ENCODE measurements at places on chromosomes 2 and 18.

GRCh38 chr2:210727549-210727948, 171.2 kb downstream of the CPS1 start:
- no peak for DNase-seq

DNA sequence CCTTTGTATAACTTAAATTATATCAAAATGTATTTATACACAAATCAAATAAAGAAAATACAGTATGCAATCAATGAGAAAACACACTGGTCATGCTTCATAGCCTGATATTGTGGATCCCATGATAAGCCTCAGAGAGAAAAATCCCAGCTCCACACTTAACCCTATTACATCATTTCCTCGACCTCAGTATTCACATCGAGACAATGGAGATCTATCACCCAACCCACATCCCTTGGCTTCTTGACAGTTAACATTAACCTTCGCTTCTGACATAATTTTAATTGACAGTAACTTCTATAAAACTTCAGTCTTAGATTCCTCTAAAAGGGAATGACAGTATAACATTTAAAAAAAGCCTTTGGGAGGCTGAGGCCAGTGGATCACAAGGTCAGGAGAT, 11.6 kb downstream of the TMX3 start:
- peak; percentile 47 for DNase-seq

DNA sequence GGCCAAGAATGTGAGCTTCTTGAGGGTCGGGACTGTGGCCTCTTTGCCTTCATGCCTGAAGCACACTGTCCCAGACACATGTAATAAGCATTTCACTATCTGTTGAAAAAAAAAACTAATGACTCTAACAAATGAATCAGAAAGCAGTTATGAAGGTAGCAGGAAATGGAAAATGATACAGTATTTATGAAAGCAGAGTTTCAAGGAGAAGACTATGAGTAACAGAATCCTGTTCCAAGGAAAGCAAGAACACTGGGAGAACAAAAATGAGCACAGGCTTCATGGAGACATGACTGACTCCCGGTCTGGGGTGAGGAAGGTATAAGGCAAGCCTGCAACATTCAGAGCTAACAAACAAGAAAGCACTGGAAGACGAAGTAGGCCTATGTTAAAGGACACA, 190.8 kb downstream of the RNF152 start:
- peak; percentile 66 for DNase-seq

GRCh38 chr18:13576598-13576997, 149.8 kb downstream of the FAM210A start:
- no peak for DNase-seq

DNA sequence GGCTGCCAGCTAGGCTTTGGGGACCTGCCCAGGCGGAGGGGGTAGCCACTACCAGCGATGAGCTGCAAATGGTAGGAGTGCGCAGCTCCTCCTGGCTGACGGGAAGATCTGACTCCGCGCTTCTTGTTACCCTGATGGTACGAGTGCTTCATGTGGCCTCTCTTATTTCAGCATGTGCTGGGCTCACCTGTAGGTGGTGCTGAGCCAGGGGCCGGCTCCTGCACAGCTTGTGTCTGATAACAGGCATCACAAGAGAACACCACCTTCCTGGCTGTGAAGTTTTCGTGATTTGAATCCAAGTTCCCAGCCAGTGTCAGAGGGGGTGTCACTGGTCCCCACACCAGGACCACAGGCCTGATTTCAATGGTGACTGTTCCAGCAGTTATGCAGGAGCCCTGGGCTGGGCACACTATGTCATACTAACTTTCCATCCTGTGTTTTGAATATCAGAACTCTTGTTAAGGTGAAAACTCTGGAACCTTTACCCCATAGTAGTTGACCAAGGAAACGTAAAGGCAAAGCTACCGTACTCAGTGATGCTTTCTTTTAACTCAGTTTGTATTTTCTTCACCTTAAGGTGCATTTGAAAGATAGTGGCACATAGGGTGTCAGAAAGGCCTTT, 28.0 kb downstream of the APCDD1 start:
- no peak for DNase-seq

DNA sequence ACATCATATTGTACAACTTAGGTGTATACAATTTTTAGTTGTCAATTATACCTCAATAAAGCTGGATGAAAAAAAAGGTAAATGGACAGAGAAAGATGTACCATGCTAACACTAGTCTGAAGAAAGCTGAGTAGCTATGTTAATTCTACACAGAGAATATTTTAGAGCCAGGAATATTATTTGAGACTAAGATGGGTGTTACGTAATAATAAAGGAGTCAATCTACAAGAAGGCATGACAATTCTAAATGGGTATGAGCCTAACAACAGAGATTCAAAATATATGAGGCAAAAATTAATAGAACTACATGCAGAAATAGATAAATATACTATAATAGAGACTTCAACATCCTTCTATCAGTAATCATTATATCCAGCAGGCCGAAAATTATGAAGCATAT, 69.1 kb downstream of the CCDC141 start:
- no peak for DNase-seq

DNA sequence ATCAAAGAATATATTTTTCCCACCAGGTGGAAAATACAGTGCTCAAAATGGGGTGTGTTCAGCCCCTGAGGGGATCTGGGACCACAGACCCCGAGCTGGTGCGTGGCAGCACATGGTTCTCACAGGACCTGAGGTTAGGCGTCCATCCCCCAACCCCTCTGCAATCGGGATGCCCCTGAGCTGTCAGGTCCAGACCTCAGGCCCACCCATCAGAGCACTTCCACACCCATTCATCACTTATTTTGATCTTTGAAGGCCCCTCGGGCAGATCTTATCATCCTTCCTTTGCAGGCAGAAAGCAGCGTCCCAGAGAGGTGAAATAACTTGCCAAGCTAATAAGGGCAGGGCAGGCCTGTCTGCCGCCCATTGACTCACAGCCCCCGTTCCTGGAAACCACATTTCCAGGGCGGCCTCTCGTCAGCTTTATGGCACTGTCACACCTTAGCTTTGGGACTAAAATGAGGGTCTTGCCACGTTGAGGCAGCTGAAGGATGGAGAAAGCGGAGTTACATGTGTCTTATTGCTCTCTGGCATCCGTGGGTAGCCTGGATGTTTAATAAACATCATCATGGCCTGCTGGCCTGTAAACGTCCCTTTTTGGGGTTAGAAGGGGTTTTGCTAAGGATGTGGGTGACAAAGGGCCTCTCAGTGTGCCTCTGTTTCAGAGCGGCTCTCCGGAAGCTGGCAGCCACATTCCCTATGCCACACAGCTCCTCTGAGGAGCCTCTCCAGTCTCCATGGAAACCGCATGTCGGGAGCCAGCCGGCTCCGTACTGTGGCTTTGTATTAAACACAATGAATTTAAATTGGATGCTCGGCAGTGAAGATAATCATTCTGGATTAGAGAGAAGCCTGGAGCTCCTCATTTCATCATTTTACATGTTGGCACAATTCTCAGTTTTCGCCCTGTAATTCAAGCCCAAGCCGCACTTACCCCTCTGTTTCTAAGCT, 58.3 kb upstream of the MAPRE3 start:
- DNase-seq = no peak

- DNase-seq = no peak
Observed at GRCh38 chr2:113175736-113176695, 2.2 kb downstream of the PSD4 start.

- no peak for DNase-seq
Observed at GRCh38 chr2:16950436-16950835, 284.8 kb upstream of the CYRIA start.

- DNase-seq = peak; percentile 56
Observed at GRCh38 chr2:96580771-96581170, 44.2 kb downstream of the ARID5A start.

DNA sequence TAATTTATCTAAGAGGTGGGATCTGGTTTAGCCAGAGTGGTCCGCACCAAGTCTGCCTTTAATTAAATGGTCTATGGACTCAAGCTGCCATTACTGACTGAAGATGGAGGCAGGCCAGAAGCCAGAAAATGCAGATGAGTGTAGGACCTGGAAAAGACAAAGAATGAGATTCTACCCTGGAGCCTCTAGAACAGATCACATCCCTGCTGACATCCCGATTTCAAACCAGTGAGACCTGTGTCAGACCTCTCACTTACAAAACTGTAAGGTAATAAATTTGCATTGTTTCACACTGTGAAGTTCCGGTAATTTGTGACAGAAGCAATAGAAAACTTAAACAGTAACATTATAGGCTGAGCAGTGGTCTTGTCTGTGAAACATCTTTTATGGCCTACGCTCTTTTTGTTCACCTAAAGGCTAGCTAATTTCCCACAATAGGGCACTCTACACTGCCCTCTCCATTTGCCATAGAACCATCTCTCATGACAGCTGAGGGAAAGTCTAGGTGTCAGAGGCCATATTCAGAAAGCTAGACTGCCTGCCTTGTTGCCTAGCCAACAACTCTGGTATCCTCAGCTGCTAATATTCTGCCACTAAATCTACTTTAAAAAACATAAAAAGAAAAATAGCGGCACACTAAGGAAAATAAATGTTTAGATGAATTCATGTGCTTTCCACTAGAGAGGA, 1396.2 kb upstream of the PIK3C3 start:
- DNase-seq = no peak

DNA sequence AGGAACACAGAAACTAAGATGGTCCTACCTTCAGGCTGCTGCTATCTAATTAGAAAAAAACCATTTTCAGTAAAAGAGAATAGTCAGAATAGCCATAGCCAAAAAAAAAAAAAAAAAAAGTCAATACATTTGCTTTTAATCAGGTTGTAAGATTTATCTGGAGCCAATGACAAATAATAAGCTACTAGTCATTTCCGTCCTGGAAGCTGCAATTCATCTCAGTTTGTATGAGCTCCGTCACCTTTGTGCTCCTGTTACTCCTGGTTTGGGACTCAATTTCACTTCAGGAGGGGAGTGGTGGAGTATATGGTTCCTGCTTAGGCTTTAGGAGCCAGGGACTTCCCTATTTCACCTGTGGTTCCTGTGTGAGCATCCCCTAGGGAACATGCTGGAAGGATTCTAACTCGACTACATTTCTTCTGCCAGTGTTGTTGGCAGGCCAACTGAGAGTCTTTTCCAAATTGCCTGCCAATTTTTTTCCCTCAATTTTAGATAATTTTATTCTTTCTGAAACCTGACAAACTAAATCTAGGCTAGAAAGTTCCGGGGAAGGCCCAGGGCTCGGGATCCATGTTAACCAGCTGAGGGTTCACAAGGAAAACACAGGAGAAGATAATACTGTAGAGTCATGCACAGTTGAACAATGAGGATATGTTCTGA, 481.8 kb downstream of the DLGAP1 start:
- DNase-seq = no peak

DNA sequence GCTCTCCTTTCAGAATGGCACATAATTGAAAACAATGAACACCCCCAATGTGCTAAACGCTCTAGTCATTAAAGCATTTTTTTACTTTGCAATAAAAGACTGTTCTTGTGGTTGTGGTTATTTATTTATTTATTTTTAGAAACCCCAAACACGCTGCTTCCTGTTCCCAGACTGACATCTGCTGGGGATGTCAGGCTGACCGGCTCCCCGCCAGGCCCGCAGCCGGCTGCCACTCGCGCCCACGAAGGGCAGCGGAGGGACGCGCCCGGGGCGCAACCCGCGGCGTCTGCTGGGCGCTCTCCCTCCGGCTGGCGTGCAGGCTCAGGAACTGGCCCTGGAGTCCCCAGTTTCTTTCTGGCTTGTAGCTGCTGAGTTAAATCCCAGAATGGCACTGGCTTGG, 83.1 kb upstream of the SP3 start:
- no peak for DNase-seq

- DNase-seq = no peak
Observed at GRCh38 chr2:177362499-177362898, 30.1 kb upstream of the AGPS start.

DNA sequence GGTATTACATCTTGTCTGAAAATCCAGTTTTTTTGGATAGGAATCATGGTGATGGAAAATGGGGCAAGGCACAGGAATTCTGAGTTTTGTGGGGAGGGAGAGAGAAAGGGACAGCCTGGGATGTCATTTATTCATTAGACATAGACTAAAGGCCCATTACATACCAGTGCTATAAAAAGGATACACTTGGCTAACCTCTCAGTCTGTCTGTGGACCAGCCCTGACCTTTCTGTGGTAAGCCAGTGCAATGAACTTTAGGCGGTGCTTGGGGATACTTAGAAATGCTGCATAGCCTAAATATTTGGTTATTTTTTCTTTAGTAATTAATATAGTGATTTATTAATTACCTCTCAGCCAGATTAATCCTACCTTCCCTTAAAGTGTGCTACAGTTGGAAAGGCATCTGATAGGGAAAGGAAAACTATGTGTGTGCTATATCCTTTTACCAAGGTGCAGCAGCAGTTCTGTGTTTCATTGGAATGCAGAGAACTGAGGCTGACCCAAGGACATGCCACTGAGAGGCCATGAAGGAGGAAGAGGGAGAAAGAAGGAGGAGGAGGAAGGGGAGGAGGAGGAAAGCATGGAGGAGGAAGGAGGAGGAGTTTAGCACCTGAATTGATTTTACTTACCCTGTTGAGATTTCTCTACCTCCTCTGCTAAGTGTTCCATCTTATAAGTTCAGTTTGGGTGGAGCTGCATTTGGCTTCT, 37.5 kb downstream of the KCNS3 start:
- no peak for DNase-seq

GRCh38 chr2:25347846-25348245, 6.1 kb upstream of the DNMT3A start:
- DNase-seq = no peak

DNA sequence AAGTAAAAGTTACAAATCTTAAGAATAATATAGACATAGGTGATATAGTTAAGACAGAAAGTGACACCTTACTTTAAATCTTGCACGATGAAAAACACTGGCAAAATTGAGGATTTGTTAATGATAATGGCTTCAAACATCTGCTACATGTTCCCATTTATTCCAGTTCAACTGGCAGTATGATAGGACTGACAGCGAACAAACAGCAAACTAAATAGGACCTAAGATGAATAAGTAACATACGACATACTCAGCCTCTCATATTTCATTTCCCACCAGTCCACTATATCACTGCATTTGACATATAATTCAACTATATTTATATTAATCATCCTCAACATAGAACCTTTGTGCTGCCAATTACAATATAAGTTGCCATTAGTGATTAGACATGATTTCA, 36.3 kb downstream of the ACVR1C start:
- no peak for DNase-seq

DNA sequence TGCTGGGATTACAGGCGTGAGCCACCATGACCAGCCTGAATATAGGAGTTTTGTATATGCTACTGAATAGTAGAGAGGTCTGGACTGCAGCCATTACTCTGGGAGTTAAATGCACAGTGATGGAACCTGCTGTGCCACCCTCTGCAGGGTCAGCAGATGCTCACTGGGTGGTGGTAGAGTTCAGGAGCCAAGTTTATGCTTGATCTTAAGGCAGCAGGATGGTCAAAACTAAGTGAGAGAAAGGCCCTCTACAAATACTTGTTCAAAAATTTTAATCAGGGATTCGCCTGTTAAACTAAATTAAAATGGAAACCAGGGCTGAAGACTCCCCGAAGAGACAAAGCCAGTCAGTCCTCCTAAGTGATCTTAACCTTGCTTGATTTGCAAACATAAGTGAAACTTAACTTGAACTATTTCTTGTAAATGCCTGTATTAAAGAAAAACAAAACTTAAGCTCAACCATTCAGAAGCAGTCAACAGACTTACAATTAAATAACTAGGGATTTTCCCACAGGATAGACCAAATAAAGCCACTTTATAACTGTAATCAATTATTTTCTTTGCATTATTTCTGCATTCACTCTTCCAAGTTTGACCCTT, 4.2 kb upstream of the WDFY1 start:
- DNase-seq = no peak

GRCh38 chr2:88683160-88684021, 8.1 kb upstream of the RPIA start:
- no peak for DNase-seq

Measured in fibroblast of pulmonary artery (primary cell).